Cortex of kidney (tissue), 1 donor: ENCODE measurements at places on chromosomes 7 and 10.

GRCh38 chr7:98364220-98364619 is 36.7 kb downstream of the BAIAP2L1 start:
- DNase-seq = no peak

DNA sequence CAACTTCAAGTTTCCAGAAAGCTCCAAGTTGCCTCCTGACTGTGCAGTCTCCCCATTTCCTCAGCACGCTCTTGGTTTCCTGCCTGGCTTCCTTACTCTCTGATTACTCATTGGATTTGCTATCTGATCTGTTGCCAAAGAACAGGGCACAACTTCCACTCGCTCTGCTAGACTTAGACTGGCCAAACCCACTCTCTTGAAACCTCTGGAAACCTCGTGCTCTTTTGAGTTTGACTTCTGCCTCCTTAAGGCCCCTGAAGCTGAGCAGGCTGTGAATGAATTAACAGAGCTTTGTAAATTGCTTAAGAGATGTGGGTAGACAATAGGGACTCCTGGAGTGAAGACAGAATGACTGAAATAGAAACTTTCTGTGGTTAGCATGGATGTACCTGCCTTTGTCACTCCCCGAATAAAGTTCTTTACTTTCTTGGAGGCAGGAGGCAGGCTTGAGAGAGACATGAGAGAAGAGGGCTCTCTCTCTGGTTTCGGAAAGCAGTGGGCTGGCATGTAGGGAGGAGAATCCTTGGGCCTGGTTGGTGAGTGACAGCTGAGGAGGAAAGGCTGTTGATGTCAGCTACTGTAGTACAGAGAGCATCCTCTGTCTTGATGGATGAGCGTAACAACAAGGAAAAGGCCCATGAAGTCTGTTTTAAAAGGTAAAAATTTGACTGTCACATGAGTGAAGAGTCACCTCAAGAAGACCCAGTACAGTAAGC is 70.8 kb downstream of the CHN2 start:
- DNase-seq = no peak

GRCh38 chr7:41459183-41459582 is 243.7 kb downstream of the INHBA start:
- no peak for DNase-seq

- no peak for DNase-seq
Observed at GRCh38 chr10:44035474-44036197, 349.3 kb downstream of the CXCL12 start.

DNA sequence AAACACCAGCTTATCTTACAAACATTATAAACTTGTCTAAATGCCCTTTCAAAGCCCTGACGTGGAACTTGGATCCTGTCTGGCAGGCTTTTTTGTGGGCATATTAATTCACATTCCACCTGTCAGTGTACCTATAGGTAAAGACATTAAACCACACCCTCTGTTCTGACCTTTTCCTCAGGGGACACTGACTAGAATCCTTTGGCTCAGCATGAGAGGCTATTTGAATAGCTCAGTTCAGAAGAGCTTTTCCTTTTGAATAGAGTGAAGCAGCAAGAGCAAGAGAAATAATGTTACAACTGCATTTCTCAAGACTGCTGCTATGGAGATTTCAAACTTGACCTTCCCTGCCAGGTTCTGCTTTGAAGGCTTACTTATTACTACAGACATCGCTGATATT is 76.9 kb downstream of the CYP51A1 start:
- no peak for DNase-seq

- no peak for DNase-seq
Observed at GRCh38 chr7:26948617-26949118, 84.3 kb upstream of the SKAP2 start.

GRCh38 chr7:102421706-102422240 is 11.6 kb upstream of the ORAI2 start:
- DNase-seq = no peak

DNA sequence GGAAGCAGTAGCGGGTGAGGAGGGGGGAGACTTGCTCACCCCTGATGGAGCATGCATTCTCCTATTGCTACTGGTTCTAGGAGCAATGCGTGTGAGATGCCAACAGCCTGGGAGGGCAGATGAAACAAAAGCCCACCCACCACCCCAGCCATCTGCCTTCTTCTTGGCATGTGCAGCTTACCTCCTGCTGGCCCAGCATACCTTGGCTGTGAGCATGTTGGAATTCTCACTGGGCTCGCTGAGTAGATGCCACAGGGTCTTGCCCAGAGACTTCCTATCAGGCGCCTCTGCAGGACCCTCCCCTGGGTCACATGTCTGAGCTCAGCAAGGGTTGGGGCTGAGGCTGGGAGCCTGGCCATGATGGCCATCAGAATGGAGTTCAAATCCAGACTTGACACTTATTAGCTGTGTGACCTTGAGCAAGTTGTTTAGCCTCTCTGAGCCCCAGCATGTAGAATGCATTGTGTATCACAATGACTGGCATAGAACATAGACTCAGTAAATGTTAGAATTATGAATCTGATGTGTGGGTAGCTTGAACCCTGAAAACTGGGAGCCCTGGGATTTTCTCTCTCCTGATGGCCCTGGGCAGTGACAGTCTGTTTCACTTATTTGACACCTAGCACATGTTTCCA is 38.2 kb downstream of the CDH23 start:
- no peak for DNase-seq

- DNase-seq = no peak
Observed at GRCh38 chr7:32648408-32649156, 153.3 kb downstream of the AVL9 start.

DNA sequence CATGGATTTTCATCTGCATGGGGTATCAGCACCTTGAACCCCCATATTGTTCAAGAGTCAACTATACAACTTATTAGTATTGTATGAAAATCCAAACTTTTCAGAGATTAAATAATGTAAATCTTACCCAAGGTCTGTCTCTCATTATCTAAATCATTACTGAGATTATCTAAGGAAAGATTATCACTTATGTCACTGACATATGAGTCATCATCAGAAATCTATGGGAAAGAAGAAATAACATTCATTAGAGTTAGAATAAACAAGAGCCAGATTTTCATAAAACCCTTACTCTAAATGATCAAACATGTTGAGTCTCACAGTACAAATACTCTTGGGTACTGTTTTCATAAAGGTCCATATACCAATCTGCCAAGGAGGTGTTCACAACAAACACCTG is 83.3 kb upstream of the GSDME start:
- DNase-seq = no peak

GRCh38 chr7:33887266-33887975 is 17.9 kb upstream of the BMPER start:
- DNase-seq = no peak

DNA sequence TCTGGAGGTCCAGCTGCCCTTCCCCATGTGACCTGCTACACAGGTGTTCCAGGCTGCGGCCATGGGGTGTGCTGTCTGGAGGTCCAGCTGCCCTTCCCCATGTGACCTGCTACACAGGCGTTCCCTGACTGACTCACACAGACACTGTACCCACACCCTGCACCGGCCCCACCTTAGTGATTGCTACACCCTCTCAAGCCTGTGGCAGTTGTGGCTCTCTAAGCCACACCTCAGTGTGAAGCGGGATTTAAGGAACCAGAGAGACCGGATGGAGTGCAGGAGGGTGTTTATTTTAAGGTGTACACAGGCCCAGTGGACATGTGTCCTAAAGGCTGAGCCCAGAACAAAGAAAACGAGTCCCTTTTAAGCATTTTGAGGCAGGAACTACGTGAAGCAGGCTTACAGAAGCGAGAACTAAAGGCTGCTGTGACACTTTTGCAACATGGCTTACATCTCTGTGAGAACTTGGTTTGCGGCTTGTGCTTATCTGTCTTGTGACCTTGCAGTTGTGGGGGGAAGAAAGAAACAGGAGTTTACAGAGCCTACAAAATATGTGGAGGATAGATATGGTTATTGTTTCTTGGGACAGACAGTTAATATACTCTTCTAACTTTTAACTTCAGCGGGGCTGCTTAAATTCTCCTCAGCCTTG is 326.4 kb downstream of the PAXIP1 start:
- no peak for DNase-seq

DNA sequence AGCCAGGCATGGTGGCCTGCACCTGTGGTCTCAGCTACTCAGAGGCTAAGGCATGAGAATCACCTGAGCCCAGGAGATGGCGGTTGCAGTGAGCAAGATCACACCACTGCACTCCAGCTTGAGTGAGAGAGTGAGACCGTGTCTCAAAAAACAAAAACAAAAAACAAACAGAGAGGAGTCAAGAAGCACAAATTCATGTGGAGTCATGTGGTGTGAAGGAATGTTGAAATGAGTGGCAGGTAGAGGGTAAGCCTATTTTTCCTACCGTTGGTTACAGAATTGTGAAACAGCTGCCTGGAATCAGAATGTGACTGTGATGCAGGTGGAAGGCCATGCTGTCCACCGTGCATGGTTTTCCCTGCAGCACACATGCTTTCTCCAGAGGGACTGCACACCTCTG is 23.7 kb upstream of the NUB1 start:
- DNase-seq = no peak

DNA sequence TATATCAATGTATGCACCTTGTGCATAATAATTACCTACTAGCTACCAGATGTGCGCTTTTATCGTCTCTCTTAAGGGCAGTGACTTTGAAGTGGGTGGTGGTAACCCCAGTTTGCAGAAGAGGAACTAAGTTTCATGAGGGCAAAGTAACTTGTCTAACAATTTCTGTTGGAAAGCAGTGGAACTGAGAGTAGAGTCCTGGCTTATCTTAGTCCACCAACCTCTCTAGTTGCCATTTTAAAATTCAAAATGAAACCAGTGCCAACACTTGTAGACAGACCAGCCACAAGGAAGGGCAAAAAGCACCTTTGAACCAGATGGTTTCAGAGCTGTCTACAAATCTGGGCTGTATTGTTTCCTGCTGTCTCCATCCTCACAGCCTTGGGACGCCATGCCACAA is 32.0 kb upstream of the RBM20 start:
- no peak for DNase-seq
